Fibroblast of lung (primary cell): ENCODE measurements at places on chromosomes 4 and X.

DNA sequence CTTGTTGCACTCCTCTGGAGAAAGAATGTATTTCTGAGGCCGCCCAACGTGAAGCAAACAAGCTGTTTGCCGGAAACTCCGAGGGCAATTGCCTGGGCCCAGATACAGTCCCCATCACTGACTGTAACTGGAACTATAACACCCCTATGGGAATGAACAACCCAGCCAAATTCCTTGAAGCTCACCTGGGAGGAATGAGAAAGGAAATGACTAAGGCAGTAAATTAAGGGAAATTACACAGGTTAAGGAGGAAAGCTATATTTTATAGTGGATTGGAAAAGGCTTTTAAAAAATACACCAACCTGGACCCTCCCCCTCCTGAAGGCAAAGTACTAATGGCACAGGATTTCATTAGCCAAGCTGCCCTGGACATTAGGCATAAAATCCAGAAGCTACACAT is 11.7 kb upstream of the HERC5 start:
- DNase-seq = no peak

GRCh38 chr4:98610431-98610830 is 48.0 kb downstream of the TSPAN5 start:
- no peak for DNase-seq

GRCh38 chr4:30605616-30606190 is 114.5 kb upstream of the PCDH7 start:
- no peak for DNase-seq

- peak; percentile 75 for DNase-seq
Observed at GRCh38 chr4:105624530-105624929, 72.1 kb downstream of the ARHGEF38 start.

GRCh38 chrX:132738951-132739350 is 219.5 kb downstream of the HS6ST2 start:
- no peak for DNase-seq

DNA sequence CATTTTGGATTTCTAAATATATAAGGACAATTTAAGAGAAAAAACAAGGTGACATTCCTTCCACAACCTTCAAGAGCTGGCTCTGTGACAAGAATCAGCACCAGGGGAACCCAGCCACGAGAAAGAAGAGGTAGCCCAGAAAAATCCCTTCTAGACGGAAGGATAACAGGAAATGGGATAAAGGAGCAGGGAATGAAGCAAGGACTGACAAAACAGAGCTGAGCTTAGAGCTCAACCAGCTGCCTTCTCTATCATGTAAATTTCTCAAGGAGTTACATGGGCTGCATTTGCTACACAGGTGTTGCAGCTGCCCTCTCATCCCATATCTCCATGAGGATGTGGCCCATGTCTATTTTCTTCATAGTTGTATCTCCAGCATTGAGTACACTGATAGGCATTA is 154.2 kb upstream of the PRDX4 start:
- DNase-seq = no peak

GRCh38 chr4:58119298-58119697 is 1009.1 kb upstream of the IGFBP7 start:
- DNase-seq = no peak

DNA sequence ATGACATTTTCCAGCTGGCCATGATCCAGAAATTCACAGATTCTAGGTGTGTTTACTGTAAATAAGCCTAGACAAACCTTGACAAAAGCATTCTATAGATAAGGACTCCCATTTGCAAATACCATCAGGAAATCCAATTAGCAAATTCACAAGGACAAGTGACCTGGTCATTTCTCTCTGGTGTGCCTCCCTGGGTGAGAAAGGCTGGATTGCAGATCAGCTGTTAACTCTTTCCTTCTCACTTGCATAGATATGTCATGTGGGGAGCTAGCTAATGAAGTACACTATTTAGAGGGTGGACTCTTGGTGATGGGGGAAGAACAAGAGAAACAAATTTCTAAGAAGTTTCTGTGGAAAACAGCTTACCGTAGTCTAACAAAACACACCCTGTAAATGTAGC is 58.9 kb downstream of the MOSPD2 start:
- DNase-seq = no peak

- DNase-seq = peak; percentile 83
Observed at GRCh38 chr4:164440199-164440598, 313.7 kb upstream of the SMIM31 start.

GRCh38 chrX:97609938-97610337 is 726.2 kb downstream of the RPA4 start:
- no peak for DNase-seq

- no peak for DNase-seq
Observed at GRCh38 chr4:85556283-85556682, 81.3 kb downstream of the ARHGAP24 start.

DNA sequence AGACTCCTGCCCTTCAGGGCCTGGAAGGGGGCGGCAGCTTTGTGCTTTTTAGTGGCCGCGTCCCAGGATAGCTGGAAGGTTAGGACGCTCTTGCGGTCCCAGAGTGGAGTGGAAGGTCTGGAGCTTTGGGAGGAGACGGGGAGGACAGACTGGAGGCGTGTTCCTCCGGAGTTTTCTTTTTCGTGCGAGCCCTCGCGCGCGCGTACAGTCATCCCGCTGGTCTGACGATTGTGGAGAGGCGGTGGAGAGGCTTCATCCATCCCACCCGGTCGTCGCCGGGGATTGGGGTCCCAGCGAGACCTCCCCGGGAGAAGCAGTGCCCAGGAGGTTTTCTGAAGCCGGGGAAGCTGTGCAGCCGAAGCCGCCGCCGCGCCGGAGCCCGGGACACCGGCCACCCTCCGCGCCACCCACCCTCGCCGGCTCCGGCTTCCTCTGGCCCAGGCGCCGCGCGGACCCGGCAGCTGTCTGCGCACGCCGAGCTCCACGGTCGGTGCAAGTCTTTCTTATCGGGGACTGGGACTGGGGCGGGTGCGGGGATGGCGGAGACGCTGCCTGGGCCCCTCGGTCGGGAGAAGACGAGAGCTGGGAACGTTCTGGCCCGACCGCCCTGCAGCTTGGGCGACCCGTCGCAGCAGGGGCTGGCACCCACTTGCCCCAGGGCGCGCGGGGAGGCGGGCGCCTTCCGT is at the start of gene EDNRA:
EDNRA (plus strand) TSS at position 207 of the 686 bp plus-strand sequence. CDS start 4,585 bp downstream, outside the sequence.
- DNase-seq = peak; percentile 72

DNA sequence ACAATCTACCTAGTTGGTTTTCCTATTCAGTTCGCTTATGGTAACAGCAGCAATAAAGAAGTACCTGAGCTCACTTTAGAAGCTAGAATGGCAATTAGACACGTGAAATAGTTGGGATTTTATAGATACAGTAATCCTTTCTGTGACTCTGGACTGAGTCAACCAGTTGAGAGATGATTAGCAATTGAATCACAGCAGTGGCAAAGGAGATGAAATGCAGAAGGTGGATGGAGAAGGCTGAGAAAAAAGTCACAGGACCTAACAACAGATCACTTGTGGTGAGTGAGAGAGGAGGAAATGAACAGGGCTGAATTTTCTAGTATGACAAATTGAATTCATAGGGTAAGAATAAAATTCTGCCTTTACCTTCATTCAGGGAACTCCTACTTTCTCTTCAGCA is 197.1 kb upstream of the MAGEB18 start:
- DNase-seq = peak; percentile 3

- no peak for DNase-seq
Observed at GRCh38 chr4:75251547-75251946, 262.7 kb downstream of the RCHY1 start.

- no peak for DNase-seq
Observed at GRCh38 chrX:44143061-44143602, 169.9 kb upstream of the NDP start.

GRCh38 chr4:23728393-23728792 is 161.5 kb downstream of the PPARGC1A start:
- peak; percentile 99 for DNase-seq

- DNase-seq = no peak
Observed at GRCh38 chr4:25863831-25864418, 1.1 kb upstream of the SEL1L3 start.

- DNase-seq = peak; percentile 33
Observed at GRCh38 chr4:169209388-169209883, 61.3 kb downstream of the SH3RF1 start.

- DNase-seq = no peak
Observed at GRCh38 chrX:9681011-9681410, 84.6 kb downstream of the GPR143 start.

- DNase-seq = peak; percentile 35
Observed at GRCh38 chr4:142645475-142646108, 200.5 kb downstream of the INPP4B start.

DNA sequence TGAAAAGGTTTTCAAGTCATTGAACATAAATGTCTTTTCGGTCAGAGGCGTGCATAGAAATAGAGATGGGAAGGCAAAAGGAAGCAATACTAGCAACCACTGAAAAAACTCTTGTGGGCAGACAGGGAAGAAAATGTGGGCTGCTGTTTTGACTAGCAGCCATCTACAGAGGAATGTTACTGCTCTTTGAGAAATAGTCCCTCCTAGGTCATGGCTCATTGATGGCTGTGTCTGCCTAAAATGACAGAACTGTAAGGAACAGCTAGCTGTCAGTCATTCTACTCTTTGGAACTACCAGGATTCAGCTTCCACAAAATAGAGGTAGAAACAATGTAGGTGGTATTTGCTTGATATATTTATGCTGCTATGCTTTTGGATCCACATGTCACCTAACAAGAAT is 26.9 kb upstream of the TMPRSS11B start:
- DNase-seq = peak; percentile 52

DNA sequence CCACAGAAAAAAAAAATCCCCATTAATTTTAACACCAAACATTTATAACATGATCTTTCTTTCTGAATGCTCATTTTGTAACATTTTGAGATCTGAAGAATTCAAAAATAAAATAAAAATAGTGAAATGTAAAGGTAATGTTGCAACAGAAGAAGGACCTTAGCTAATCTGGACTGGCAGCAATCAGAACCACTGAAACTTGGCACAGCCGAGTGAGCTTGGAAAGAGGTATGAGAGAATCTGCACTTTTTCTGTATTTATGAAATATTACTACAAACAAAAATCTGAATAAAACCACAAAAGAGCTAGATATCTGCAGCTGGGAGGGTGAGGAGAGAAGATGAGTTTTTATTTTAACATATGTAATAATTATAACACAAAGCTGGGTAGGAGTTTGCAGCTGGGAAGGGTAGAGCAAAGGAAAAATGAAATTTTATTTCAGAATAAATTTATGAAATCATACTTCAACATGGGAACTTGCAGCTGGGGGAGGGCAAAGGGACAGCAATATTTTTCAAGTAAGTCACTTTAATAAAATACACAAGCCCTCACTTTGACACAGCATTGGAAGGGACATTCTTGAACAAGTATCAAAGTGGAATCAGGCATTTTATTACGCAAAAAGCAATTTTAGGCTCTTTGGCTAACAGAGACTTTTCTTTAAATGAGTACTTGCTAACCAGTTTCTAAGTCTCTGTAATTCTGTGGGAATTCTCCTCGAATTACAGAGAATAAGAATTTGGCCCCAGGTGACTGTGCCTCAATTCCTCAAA is 26.7 kb downstream of the DKK2 start:
- no peak for DNase-seq

DNA sequence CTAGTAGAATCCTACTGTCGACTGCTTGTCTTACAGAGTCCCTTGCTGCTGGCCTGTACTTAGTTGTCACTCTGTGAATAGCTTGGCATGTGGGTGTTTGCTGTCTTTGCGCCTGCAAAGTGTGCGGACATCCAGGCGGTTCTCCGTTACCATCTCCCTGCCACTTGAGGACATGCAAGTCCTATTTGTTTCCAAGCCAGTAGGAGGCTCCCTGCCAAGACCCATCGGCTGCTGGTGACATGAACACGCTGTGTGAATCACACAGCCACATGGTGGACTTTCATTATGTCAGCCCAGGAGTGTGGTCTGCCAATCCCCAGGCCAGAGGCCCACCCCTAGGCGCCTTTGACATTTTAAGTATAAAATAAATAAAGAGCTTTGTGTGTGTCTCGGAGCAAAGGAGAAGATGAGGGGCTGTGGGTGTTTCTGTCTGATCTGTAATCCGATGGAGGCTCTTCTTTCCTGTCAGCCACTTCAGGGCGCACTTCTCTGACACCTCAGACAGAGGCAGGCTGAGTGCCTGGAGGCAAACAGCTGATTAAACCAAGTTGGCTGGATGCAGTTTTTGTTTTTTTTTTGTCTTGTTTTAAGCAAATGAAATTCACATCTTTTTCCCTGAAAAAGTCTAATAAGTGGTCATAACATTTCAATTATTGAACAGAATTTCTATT is 51.5 kb downstream of the ALPK1 start:
- DNase-seq = peak; percentile 89

DNA sequence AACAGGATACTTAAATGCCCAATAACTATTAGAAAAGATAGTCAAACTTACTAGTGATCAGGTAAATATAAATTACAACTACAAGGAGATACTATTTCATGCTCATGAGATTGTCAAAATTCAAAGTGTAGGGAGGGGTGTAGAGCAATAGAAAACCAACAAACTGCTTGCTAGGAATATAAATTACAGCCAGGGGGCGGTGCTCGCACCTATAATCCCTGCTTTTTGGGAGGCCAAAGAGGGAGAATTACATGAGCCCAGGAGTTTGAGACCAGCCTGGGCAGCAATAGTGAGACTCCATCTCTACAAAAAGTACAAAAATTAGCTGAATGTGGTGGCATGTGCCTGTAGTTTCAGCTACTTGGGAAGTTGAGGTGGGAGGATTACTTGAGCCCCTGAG is 556.5 kb upstream of the NR3C2 start:
- peak; percentile 24 for DNase-seq

DNA sequence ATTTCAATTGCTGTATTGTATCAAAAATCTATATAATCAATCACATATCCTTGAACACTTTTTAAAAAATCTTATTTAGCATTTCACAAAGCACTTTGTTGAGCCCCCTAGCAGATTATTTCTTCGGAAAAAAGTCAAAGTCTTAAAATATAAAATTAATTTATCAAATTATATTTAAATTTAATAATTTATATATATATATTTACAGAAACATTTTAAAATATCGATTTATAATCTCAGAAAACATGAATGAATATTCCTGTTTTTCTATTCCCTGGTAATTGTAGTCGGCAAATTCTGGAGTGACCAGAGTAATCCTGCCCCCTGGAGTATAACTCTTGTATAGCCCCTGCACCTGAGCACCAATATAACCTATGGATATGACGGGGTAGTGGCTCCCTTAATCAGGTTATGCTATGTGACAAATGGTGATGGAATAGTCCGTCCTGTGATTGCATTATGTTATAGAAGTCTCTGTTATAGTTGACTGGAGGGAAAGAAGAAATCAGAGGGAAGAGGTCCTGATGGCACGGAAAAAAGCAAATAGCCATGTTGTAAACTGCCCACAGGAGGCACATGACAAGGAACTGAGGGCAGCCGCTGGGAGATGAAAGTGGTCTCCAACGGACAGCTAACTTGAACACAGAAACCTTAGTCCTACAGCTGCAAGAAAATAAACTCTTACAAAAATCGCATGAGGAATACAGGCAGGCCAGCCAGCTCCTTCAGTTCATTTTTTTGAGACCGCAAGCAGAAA is 1092.3 kb downstream of the ARAP2 start:
- DNase-seq = no peak

- DNase-seq = no peak
Observed at GRCh38 chr4:124243671-124244366, 468.7 kb downstream of the ANKRD50 start.
